ENCODE measurements at places on chromosomes 6 and 20. TPM values are rescaled to one million over a fixed set of nuclear protein-coding genes. Genes with fewer than 3 reads are reported as not detected.
A peak's percentile ranks its signal among the peaks of the same experiment; 100 is the strongest.

DNA sequence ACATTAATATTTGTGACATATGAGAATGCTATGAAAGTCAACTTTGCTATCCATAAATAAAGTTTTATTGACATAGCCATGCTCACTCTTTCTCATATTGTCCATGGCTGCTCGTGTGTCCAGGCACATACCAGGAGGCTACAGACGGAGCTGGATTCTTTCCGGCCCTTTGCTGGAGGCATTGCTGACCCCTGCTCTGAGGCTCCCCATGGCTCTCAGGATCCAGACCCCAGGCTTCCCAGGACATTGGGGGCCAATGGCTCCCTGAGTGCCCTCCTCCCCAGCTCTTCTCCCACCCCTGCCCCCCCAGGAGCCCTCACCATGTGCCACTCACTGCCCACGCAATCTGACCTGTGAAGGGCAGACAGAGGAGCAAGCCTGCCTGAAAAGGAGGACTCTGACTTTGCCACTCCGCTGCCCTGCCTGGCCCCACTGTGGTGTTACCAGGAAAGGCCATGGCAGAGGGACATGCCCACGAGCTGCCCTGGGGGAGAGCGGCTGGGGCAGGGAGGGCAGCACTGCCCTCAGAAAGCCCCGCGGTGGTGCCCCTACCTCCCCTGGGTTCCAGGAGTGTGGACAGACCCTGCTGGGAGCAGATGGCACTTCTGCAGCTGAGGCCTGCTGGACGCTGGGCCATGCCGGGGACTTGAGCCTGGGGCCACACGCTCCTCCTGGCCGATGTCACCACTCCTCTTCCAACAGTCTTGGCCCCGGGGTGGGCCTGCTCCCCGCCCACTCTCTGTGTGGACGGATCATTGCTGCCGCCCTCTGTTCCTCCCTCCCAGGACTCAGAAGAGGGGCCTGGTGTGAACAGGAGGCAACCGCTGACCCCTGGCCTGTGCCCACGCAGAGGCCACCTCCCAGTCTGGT lies 97.8 kb upstream of the BHLHE23 start:
- no peak for DNase-seq

DNA sequence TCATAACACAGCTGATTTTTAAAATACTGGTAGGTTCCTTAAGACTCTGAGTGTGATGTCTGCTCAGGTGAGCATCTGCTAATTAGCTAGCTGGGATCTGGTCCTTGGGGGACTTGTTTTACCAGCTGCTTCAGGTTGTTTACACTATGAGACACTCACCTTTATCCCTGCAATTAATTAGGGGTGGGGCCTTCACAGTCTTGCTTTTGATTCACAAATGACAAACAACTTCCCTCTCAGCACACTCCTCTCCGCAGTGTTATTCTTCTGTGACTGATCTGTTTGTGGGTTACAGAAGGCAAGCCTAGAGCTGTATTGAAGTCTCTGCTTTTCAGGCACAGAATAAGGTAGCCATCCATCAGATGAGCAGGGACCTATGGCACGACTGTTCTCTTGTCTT lies 62.0 kb upstream of the CD83 start:
- no peak for DNase-seq

The CBLN4 gene
- total RNA-seq, result not detected

- DNase-seq, result peak; percentile 43
Observed at GRCh38 chr20:35823937-35824336, 52.1 kb downstream of the PHF20 start.

- no peak for DNase-seq
Observed at GRCh38 chr6:133549371-133549801, 308.2 kb downstream of the EYA4 start.

The HSD17B8 gene
- 1.9 TPM for total RNA-seq

DNA sequence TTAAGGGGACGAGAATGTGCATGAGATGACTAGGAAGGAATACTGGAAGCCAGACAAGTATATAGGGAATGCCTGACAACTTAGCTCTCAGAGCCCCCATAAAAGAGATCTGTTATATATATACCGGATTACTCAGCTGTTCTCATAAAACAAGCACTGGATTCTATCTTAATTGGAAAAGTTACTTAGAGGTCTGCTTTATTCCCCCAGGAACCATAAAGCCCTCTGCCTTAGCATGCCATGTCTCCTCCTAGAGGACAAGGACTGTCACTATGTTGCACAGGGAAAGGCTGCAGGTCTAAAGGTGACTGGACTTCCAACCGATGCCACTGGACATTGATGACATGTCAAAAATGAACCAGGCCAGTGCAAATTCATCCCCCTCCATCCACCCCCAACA lies 6.4 kb downstream of the EXOC2 start:
- DNase-seq, result no peak

The CCDC170 gene
- 0.54 TPM for total RNA-seq

GRCh38 chr6:87572883-87573282 lies 16.9 kb downstream of the RARS2 start:
- no peak for DNase-seq

The PAX1 gene
- not detected for total RNA-seq

The FNDC1 gene
- total RNA-seq, result not detected

DNA sequence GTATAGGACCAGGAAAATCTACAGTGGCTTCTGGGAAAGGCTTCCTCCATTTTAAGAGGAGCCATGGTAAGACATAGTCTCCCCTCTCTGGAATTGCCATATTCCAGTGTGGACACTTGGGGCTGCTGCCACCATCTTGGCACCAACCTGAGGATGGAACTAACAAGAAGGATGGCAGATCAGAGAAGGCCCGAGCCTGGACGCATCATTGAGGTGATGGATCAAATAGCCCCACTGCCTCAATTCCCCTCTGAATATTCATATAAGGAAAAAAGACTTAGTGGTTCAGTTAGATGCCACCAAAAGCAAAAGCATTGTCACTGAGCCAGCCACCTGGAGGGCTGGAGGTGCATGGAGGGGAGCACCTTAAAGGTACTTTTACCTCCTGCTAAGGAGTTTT lies 25.9 kb downstream of the PLAGL2 start:
- no peak for DNase-seq

The RGS17 gene
- 1.7 TPM for total RNA-seq

The BPIFB4 gene
- not detected for total RNA-seq

DNA sequence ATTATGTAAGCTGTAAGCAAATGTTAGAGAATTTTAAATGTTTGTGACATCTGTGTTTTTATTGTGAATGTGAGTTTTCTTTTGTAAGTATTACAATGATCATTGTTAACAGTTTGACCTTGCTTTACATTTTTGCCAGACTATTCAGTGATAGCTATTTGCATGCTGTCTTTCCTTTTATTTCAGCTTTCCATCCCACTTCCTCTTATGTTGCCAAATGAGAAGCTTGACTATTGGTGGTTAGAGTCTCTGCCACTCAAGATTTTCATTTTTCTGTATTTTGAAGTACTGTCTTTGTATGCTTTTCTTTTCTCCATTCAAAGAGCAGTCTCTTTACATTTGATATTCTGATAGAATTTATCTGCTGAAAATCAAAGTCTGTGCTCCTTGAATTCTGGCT lies 104.1 kb downstream of the PRIM2 start:
- DNase-seq, result no peak

The COX7A2 gene
- 85.8 TPM for total RNA-seq

The NR2E1 gene
- not detected for total RNA-seq

DNA sequence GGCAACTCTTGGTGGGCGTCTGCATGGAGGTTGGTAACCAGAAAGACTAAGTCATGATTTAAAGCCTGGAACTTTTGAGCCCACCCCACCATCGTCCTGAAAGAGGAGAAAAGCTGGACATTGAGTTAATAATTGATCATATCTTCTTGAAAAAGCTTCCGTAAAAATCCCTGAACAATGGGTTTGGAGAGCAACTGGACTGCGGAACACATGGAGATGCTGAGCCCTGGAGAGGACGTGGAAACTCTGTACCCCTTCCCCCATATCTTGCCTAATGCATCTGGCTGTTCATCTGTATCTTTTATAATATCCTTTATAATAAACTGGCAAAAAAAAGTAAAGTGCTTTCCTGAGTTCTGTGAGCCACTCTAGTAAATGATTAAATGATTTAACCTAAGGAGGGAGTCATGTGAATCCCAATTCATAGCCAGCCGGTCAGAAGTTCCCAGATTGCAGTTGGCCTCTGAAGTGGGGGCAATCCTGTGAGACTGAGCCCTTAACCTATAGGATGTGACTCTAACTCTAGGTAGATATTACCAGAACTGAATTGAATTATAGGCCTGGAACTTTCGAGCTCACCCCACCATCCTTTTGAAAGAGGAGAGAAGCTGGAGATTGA lies 26.5 kb upstream of the LGSN start:
- no peak for DNase-seq

DNA sequence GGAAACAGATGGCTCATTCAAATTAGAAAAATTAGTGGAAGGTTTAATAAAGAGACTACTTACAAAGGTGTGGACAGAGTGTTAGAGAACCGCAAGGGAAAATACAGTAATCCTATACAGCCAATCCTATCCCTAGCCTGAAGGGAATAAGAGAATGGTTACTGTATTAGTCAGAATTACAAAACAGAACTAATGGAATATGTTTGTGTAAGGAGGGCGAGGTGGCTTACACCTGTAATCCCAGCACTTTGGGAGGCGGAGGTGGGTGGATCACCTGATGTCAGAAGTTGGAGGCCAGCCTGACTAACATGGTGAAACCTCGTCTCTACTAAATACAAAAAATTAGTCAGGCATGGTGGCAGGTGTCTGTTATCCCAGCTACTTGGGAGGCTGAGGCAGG lies 16.3 kb upstream of the TRPC4AP start:
- no peak for DNase-seq

- DNase-seq, result no peak
Observed at GRCh38 chr6:140697585-140697984, 1323.1 kb upstream of the CITED2 start.

The XKR7 gene
- not detected for total RNA-seq

GRCh38 chr6:147285087-147285855 lies 81.1 kb downstream of the STXBP5 start:
- DNase-seq, result peak; percentile 65

GRCh38 chr20:57245997-57246396 lies 20.4 kb downstream of the BMP7 start:
- DNase-seq, result no peak

The FNDC11 gene
- total RNA-seq, result 0.28 TPM

GRCh38 chr20:22341508-22341907 lies 242.9 kb downstream of the FOXA2 start:
- DNase-seq, result no peak

- no peak for DNase-seq
Observed at GRCh38 chr6:36285797-36286196, 15.9 kb downstream of the PNPLA1 start.

The MOG gene
- not detected for total RNA-seq

GRCh38 chr6:18507561-18507960 lies 120.4 kb downstream of the RNF144B start:
- peak; percentile 35 for DNase-seq

The WFDC2 gene
- not detected for total RNA-seq

GRCh38 chr20:35320396-35321126 lies 28.3 kb upstream of the FAM83C start:
- DNase-seq, result peak; percentile 84

- no peak for DNase-seq
Observed at GRCh38 chr6:116550796-116551195, 2.8 kb upstream of the CALHM4 start.

DNA sequence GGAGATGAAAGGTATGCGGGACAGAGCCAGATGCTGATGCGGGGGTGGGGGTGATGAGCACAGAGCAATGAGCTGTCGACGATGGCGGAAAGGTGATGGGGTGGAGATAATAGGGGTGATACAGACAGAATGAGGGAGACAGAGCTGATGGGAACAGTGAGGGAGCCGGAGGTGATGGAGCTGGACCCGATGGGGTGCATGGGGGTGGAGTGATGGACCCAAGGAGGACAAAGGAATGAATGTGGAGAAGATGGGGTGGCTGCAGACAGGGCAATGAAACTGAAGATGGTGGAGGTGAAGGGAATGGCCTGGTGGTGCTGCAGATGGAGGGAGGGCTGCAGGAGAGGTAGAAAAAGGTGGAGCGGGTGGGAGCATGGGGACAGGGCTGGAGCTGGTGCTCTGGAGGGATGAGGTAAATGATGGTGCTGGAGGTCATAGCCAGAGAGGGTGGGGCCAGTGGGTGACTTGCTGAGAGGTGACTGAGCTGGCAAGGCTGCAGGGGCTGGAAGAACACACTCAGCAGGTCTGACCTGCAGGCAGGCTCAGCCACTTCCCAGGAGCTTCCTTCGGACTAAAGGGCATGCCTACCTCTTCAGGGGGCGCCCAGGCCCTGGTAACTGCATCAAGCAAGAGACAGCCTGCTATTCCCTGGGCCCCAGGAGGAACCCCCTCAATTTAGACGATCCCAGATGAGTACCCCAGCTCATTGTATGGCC lies 6.0 kb upstream of the FOXS1 start:
- DNase-seq, result no peak

DNA sequence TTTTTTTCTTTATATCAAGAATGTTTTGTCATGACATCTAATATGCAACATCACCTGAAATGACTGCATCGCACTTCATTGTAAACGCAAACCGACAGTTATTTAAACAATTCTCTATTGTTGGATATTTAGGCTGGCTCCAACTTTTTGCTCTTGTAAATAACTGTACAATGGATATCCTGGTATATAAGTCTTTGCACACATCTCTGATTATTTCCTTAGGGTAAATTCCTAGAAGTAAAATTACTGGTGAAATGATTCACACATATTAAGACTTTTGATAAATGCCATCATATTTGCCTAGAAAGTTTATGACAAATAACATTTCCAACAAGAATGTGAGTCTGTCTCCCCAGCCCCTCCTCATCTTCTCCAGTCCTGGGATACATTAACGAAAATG lies 154.7 kb downstream of the TFAP2C start:
- DNase-seq, result no peak

The MTRF1L gene
- 11.1 TPM for total RNA-seq

DNA sequence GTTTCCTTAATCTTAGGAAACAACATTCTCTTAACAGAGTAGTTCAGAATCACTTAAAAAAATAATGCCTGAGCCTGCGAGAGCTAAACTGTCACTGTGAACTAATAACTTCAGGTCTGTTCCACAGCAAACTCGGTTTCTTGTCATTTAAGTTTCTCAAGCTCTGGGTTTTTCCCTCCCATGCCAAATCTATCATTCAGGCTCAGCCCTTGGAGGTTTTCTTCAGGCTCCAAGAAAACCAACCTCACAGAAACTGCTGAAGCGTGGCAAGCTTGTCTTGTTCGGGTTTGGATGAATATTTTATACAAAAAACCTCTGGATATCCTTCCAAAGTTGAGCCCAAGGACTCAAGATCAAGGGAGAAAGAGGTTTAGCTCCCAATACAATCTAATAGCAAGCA lies 99.7 kb upstream of the SNX9 start:
- DNase-seq, result no peak

The GSTA3 gene
- not detected for total RNA-seq

GRCh38 chr20:32387252-32387651 lies 29.1 kb downstream of the ASXL1 start:
- DNase-seq, result peak; percentile 40

- peak; percentile 72 for DNase-seq
Observed at GRCh38 chr20:21436205-21436604, 38.9 kb upstream of the NKX2-4 start.

The ZBP1 gene
- not detected for total RNA-seq

- peak; percentile 58 for DNase-seq
Observed at GRCh38 chr6:70706491-70707123, 38.9 kb downstream of the SMAP1 start.

DNA sequence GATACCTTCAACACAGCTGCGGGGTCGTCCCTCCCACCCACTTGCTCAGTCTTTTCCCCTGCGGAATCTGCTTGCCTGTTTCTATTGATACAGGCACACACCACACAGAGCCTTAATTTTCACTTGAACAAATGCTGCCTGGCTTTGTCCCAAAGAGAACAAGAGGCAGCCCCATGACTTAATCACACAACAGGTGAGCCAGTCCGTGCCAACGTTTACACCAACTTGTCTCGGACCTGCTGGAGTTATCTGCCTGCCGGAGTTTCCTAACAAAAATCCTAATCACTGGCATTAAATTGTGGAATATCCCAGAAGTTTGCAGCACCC lies 186.8 kb upstream of the RREB1 start:
- DNase-seq, result no peak
